ENCODE measurements at places on chromosomes 1 and 21. TPM values are rescaled to one million over a fixed set of nuclear protein-coding genes. Genes with fewer than 3 reads are reported as not detected.
A peak's percentile ranks its signal among the peaks of the same experiment; 100 is the strongest.

GRCh38 chr1:75559136-75559535 is 51.8 kb downstream of the SLC44A5 start:
- no peaks in the 10 kb centered on the region for H3K27me3 ChIP-seq
- no peak for DNase-seq
- H3K36me3 ChIP-seq = no peaks in the 10 kb centered on the region
- H3K4me1 ChIP-seq = no peaks in the 10 kb centered on the region
- no peak overlapping the region for H3K4me3 ChIP-seq

DNA sequence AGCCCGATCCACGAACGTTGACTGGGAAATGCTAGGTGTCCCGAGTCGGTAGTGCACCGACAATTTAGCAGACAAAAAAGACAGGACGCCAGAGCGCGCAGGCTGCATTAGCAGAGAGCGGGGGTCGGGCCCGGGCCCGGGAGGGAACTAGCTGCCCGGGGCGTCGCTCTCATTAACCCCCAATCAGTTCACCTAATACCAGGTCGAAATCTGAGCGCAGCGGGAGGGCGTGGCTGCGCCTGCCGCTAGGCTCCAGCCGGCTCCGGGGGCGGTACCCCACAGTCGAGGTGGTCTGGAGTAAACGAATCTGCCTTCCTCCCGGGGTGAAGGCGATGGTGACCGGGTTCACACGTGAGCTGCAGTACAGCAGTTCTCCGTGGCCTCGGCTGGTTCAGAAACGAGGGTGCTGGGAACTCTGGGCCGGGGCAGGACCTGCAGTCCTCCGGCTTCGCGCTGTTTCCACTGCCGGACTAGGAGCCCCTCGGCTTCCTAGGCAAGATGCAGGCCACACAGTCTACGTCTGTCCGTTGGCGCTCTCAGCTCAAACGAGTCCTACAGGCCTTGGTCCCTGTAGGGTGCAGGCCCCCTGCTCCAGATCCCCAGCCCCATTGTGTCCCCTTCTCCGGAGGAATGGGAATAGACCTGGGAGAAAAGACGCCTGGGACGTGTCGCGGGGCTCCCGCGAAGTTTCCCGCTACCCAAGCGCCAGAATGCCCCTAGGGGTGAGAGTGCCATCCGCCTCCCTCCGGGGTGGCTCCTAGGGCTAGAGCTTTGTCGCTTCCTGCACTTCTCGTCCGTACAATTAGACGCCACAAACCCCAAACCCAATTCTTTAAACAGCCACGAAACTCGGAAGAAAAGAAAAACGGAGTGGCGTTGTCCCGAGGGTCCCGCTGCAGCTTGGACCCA is 2.0 kb downstream of the GFI1 start:
- no peaks in the 10 kb centered on the region for H3K36me3 ChIP-seq
- no peak overlapping the region for H3K27ac ChIP-seq
- peak; percentile 19 for DNase-seq
- H3K4me1 ChIP-seq = peaks cover 13% of the 10 kb centered on the region
- H3K4me3 ChIP-seq = peak overlapping the region; percentile 19

GRCh38 chr1:212125654-212126053 is 90.1 kb downstream of the DTL start:
- no peaks in the 10 kb centered on the region for H3K27me3 ChIP-seq
- no peak overlapping the region for H3K27ac ChIP-seq

FAM167B gene
- 0.19 TPM for total RNA-seq

RGS8 gene
- total RNA-seq = not detected

ACOT11 gene
- total RNA-seq = 0.85 TPM

DNA sequence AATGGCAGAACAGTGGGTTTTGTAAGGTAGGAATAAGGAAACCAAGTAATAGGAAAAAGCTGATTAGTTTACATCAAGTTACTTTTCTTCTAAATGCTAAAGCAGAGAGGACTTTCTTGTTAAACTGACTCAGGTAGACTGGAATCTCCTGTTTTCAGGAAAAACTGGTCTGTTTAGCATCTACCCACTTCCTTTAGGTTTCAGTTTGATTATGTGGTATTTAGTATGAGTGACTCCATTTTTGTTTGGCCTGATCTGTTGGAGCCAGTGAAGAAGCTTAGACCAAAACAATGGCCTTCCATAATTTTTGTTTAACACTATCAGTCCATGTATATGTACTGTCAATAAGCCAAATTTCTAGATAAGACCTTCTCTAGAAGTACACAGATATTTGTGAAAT is 88.4 kb downstream of the EPB41 start:
- no peak overlapping the region for H3K4me3 ChIP-seq
- no peaks in the 10 kb centered on the region for H3K27me3 ChIP-seq
- no peaks in the 10 kb centered on the region for H3K36me3 ChIP-seq
- no peak for DNase-seq

CACHD1 gene
- total RNA-seq = 0.34 TPM

GRCh38 chr1:90386899-90387720 is 330.0 kb downstream of the BARHL2 start:
- H3K27me3 ChIP-seq = no peaks in the 10 kb centered on the region
- H3K4me3 ChIP-seq = no peak overlapping the region
- no peak for DNase-seq
- no peaks in the 10 kb centered on the region for H3K36me3 ChIP-seq
- H3K27ac ChIP-seq = no peak overlapping the region

GRCh38 chr1:221715321-221716169 is 26.3 kb downstream of the DUSP10 start:
- 0 out of 2 replicates have a peak, but pooled peaks cover 3% of the 10 kb centered on the region for H3K36me3 ChIP-seq
- DNase-seq = peak; percentile 87
- H3K4me3 ChIP-seq = no peak overlapping the region
- H3K27me3 ChIP-seq = no peaks in the 10 kb centered on the region
- peak overlapping the region; percentile 33 for H3K27ac ChIP-seq

GRCh38 chr1:195898924-195899323 is 709.3 kb downstream of the KCNT2 start:
- no peaks in the 10 kb centered on the region for H3K4me1 ChIP-seq
- H3K36me3 ChIP-seq = no peaks in the 10 kb centered on the region
- no peak for DNase-seq
- H3K27me3 ChIP-seq = no peaks in the 10 kb centered on the region

DNA sequence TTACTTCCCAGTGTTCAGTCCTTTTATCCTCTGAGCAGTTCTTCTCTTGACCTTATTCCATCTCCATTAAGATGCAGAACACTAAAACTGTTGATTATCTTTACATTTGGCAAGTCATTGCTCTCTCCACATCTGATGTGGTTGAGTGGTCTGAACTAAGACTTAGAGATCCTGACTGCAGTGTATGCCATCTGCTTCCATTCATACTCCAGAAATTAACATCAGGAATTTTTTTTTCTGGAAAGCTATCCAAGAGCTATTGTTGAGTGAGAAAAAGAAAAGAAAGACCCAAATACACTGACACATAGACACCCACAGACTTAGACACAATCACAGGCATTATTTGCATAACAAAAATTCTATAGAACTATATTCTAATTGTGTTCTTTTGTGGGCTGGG is 3.7 kb upstream of the TRIM62 start:
- no peak overlapping the region for H3K27ac ChIP-seq
- H3K4me1 ChIP-seq = peaks cover 21% of the 10 kb centered on the region
- no peaks in the 10 kb centered on the region for H3K36me3 ChIP-seq
- no peaks in the 10 kb centered on the region for H3K27me3 ChIP-seq
- DNase-seq = no peak

TTC3 gene
- 259 TPM for total RNA-seq

CYP2J2 gene
- not detected for total RNA-seq

GRCh38 chr1:178192686-178193085 is 98.8 kb downstream of the RASAL2 start:
- H3K4me3 ChIP-seq = no peak overlapping the region
- 0 out of 2 replicates have a peak, but pooled peaks cover 3% of the 10 kb centered on the region for H3K36me3 ChIP-seq
- peaks cover 15% of the 10 kb centered on the region for H3K4me1 ChIP-seq
- H3K27ac ChIP-seq = no peak overlapping the region

DNA sequence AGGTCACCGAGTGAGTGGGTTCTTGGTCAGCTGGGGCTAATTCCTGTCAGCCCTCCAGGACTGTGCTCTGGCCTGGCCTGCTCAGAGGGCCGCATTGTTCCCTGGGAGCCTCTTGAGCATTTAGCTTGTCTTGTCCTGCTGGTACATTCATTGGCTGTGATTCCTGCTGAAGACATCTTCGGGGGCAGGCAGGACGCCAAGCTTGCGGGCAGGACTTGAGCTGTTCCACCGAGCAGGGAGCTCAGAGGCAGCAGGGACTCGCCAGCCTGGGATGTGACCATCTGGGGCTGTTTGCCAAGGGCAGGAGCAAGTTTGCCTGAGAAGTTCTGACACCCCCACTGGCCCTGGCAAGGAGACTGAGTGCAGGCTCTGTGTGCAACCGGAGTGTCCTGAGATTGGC is 7.0 kb upstream of the SLC26A9 start:
- no peak for DNase-seq
- H3K4me3 ChIP-seq = no peak overlapping the region
- no peaks in the 10 kb centered on the region for H3K36me3 ChIP-seq
- peaks cover 6% of the 10 kb centered on the region for H3K27me3 ChIP-seq
- no peak overlapping the region for H3K27ac ChIP-seq
- H3K4me1 ChIP-seq = no peaks in the 10 kb centered on the region

IL20 gene
- total RNA-seq = 0.25 TPM

OR2T29 gene
- not detected for total RNA-seq

DNA sequence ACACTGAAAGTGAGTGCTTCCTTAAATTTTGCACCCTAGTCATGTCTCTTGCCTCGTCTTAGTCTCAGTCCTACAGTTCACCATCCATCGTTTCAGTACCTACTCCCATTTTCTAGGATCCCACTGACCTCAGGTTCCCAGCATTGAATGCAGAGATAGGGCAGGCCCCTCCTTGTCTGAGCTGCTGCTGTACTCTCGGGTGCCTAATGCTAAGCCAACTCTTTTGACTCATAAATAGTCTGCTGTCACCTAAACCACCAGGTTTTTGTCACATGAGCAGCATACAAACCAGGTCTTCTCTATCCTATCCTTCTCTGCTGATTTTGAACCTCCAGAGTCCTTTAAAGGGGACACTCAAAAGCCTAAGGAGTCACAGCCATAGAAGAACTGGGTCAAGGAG is 3.0 kb downstream of the ARHGAP30 start:
- DNase-seq = no peak
- no peak overlapping the region for H3K27ac ChIP-seq
- H3K4me1 ChIP-seq = no peaks in the 10 kb centered on the region
- H3K4me3 ChIP-seq = no peak overlapping the region
- H3K36me3 ChIP-seq = no peaks in the 10 kb centered on the region

MROH9 gene
- not detected for total RNA-seq

ADGRL2 gene
- total RNA-seq = 0.22 TPM

- H3K4me1 ChIP-seq = no peaks in the 10 kb centered on the region
- no peaks in the 10 kb centered on the region for H3K36me3 ChIP-seq
- no peak for DNase-seq
- no peak overlapping the region for H3K27ac ChIP-seq
- no peaks in the 10 kb centered on the region for H3K27me3 ChIP-seq
These were observed 75.9 kb upstream of the CACYBP start for GRCh38 chr1:174923820-174924219.

DNA sequence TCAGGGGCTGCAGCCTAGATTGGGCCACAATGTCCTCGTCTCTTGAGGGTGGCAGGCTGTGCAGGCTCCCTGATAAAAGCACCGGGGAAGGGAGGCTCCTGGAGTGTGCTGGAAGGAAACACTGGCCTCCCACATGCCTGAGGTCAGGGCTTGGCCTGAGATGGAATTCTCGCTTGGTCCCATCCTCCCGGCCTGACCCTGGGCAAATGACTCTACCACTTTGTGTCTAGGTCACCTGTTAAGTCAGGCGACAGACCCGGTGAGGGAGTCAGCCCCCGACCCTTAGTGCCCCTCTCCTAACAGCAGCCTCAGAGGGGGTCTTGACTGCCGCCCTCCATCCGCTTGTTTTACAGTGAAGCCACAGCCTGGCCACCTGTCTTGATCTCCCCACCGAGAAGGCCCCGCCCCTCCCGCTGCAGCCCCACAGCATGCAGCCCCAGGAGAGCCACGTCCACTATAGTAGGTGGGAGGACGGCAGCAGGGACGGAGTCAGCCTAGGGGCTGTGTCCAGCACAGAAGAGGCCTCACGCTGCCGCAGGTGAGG is 2.5 kb downstream of the SMIM1 start:
- H3K27ac ChIP-seq = no peak overlapping the region
- H3K36me3 ChIP-seq = peaks cover 16% of the 10 kb centered on the region
- DNase-seq = no peak
- no peak overlapping the region for H3K4me3 ChIP-seq
- peaks cover 13% of the 10 kb centered on the region for H3K4me1 ChIP-seq

SLC6A17 gene
- 2.1 TPM for total RNA-seq
